ENCODE measurements at places on chromosomes 2 and 18.

DNA sequence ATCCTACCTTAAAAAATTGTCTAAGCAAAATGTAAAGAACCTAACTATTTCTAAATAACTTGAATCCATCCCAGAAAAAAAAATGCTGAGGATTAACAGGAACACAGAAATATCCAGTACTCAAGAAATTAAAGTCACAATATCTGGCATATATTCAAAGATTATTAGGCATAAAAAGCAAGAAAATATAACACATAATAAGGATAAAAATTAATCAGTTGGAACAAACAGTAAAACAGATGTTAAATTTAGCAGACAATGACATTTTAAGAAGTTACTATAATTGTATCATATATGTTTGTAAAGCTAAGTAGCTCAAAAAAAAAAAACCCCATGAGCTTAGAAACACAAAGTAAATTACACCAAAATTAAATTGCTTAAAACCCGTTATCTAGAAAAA, 427.4 kb upstream of the GYPC start:
- no peak for DNase-seq

DNA sequence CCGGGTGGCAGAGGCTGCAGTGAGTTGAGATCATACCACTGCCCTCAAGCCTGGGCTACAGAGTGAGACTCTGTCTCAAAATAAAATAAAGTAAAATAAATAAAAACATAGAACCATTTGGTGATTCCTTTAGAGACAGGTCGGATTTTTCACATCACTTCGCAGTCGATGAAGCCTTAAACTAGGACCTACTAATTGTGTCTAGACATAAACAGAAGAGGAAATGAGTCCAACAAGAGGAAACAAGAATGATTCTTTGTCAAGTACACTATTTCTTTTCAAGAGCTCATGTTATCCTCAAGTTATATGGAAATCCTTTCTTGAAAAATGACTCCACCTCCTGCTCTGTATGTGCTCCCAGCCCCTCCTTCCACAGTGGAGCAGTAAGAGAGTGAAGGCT, 758.9 kb downstream of the DPP10 start:
- no peak for DNase-seq

DNA sequence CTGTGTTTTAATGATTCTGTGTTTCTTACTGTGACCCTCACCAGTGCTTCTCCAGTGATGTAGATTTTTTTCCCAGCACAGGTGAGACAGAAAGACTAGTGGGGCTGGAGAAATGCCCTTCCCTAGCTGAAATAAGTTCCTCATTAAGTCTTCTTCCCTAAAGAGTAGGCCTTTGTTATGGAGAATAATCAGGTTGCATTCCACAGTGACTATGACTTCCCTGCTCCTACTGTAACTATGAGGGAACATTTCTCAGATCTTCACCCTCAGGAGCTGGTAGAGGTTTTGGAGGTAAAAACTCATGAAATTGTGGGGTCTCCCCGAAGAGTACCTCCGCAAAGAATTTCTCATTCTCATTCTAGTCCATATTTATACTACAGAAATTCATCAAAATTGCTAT, 286.2 kb downstream of the GRB14 start:
- DNase-seq = no peak

- DNase-seq = no peak
Measured at GRCh38 chr2:197870137-197870536, 65.7 kb downstream of the PLCL1 start.

GRCh38 chr2:189580241-189580651, 340 bp downstream of the SLC40A1 start:
- DNase-seq = peak; percentile 49

GRCh38 chr2:55014962-55015939, 35.0 kb downstream of the RTN4 start:
- no peak for DNase-seq

DNA sequence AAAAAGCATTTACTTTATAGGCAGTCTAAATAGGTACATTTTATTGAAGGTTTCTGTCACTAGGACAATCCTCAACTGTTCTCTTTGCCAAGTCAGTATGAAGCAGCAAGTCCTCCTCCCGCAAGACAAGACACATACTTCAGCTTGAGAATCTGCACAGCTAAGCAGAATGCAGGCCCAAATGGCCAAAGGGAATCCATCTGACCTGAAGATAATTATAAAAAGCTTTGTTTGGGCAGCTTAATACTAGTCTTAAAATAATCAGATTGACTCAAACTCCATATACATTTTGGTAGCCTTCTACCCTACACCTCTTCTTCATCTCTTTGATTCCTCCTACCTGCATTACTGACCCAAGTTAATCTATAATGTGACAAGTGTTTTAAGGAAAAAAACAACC, 1.8 kb downstream of the LANCL1 start:
- no peak for DNase-seq

- no peak for DNase-seq
Measured at GRCh38 chr2:187358531-187358930, 89.5 kb downstream of the CALCRL start.

- no peak for DNase-seq
Measured at GRCh38 chr2:186995092-186995491, 146.1 kb upstream of the ZSWIM2 start.

DNA sequence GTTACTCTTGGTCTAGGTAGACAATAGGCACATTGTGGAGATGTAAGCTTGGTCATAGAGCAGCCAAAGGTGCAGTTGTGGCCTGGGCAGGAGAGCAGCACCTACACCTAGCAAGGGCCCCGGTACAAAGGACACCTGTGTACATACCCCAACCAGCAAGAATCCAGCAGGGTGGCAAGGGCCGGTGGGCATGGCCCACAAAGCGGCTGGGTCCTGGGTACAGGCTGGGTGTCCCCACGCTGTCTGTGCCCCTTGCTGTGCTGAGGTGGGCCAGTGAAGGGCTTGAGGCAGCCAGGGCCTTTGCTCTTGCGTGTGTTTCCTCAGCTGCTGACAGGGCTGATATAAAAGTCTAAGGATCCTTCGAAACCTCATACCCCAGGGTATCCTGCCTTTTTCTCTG, 501.8 kb downstream of the EIPR1 start:
- DNase-seq = no peak

- no peak for DNase-seq
Measured at GRCh38 chr2:46134531-46135227, 162.5 kb upstream of the EPAS1 start.

DNA sequence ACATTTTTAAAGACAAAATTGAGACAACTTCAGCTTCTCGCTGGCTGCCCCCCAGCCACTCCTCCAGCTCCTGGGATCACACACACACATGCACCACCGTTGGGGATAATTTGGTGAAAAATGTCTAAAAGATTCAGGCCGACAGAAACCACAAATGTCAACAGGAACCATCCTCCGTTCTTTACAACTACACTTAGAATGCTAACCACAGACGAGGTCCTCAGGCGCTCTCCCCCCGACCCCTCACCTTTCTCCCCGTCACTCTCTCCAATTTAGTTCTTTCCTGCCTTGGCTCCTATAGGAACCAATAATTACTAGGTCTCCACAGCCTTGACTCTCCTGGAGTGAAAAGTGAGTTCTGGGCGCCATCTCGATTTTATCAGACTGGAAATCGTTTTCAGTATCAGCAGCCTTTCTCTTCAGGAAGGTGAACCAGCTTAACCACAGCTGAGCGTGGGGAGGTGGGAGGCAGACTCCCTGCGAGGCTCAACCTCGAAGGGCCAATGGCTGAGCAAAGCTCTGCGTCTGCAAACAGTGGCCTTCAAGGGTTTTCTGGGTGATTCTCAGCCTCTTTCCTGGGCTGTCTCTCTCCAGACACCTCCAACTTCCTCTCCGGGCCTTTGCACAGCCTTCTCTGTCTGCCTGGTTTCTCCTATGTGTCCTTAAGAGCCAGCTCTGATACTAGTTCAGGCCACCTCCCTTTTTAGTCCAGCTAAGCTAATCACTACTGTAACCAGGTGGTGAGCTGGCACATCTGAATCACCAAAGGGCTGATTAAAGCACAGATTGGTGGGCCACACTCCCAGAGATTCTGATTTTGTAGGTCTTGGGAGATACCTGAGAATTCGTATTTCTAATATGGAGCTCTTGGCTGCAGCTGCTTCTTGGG, 115.7 kb upstream of the COPS8 start:
- DNase-seq = no peak

GRCh38 chr2:181052523-181052891, 72.1 kb downstream of the UBE2E3 start:
- DNase-seq = no peak

DNA sequence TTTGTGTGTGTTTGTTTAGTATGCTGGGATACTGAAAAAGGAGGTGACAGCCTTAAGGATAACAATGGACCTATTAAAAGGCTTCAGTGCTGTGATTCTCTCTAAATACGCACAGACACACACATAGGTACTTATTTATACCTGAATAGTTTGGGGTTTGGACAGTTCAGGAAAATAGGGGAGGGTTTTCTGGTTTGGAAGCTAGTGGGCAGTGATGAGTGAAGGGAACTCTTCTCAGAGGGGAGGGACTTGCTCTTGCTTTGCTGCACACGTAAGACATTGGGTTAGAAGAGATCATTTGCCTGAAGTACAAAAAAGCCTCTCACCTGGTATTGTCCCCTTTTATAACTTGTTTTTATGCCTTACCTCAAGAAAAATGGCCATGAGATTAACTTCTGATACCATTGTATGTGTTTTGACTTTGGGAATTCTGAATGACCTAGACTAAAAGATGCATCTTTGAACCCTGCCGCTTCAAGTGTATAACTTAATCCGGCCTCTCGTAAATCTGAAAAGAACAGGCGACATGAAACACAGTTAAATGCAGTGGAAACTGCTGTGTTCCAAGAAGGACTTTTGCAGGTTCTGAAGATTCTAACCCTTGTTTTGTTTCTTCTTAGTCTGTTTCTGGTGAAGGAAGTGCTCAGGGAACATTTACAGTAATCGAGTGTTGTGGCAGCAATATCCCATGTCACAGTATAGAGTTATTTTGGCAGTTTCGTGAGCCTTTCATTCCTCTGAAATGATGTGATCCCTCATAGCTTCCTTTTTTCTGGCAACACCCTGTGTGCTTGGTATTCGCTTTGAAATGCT, 2.5 kb downstream of the CRIM1 start:
- DNase-seq = no peak

DNA sequence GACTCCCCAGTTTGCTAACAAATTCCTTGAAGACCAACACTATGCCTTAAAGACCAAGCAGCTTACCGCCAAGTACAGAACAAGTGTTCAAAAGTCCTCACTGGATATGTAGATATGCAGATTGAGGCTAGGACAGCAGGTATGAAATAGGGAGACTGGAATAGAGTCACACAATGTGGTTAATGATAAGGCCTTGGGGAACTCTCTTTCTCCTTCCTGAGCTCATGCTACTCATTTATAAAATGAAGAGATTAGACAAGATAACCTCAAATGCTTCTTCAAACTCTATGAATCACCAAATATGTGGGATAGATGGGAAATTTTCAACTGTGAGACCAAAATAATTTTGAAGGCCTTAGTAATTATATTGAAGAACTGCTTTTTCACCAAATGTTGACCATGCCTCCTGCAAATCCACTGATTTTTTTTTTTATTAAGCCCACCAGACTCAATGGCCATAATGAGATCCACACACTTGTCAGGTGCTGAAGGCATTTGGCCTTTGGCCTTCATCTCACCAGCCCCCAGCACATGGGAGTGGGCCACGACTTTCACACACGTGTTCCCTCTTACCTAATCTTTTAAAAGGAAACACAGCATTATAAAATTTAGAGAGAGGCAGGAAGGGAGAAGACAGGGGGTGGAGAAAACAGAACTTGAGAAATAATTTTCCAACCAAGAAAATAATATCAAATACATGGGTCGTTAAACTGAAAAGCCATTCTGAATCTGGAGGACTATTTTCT, 181.5 kb downstream of the EN1 start:
- no peak for DNase-seq

- DNase-seq = no peak
Measured at GRCh38 chr2:132009874-132010521, 151.8 kb downstream of the ANKRD30BL start.

DNA sequence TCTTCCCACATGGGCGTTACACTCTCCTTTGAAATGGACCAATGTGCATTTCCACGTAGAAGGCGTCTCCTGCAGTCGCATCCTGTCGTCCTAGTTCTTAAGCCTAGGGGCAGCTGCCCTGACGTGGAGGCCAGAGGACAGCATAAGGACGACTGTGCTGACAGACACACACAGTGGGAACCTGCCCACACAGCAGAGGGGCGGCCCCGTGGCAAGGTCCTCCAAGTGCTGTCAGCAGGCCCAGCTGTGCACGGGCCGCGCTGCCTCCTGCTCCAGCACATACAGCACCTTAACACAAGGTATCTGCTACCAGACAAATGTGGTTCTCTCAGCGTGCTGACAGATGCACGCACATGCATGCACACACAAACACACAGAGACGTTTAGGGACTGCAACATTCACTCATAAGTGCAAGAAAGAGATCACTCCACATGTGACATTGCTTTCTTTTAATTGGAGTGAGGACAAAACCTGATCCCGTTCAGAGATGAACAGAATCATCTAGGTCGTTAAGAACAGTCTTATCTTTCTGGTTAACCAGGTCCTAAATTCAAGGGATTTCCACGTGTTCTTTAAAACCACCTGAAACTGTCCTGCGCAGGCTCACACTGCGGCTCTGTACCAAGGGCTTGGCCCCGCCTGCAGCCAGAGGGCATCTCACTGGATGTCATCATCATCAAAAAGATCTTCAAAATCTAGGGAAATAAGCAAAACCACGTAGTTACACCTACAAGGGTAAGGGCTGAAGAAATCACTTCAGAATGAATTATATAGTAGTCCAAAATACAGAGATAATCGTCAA, 5.5 kb downstream of the COPS9 start:
- no peak for DNase-seq

DNA sequence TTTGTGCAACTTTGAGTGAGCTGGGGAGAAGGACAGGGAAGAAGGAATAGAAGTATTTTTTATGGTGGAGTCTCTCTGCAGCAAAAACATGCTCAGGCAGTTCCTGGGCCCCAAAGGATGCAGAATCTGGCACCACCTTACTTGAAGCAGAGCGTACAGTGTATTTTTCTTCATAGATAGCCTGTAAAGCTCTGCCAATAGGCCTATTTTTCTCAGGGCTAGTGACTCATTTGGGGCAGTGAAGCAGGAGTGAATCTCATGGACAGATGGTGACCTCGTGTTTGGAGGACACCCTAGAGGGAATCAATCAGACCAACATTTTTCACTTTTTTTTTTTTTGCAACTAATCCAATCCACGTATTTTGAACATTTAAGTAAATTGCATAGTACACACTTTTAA, 268.1 kb upstream of the CXCR4 start:
- DNase-seq = no peak

GRCh38 chr2:53827398-53828175, 32.2 kb downstream of the GPR75 start:
- no peak for DNase-seq

- no peak for DNase-seq
Measured at GRCh38 chr2:172063446-172063845, 21.9 kb upstream of the DLX1 start.

DNA sequence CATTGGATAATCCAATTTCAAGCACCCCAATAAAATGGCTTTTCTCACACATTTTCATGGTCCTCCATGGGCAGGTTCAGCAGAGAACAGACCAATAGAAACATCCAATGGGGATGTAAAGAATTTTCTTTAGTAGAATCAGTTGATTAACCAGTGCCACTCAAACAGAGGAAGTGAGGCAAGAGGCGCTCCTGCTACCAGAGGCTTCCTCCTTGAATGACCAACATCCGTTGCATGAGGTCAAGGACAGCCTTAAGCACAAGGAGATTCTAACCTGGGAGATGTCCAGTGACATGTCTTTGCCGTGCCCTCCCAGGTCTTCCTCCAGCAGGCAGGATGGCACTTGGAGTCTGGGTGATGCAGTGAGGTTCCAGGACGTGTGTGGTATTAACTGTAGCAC, 146.6 kb downstream of the PIEZO2 start:
- no peak for DNase-seq
